ENCODE measurements at places on chromosomes 1 and 21.

DNA sequence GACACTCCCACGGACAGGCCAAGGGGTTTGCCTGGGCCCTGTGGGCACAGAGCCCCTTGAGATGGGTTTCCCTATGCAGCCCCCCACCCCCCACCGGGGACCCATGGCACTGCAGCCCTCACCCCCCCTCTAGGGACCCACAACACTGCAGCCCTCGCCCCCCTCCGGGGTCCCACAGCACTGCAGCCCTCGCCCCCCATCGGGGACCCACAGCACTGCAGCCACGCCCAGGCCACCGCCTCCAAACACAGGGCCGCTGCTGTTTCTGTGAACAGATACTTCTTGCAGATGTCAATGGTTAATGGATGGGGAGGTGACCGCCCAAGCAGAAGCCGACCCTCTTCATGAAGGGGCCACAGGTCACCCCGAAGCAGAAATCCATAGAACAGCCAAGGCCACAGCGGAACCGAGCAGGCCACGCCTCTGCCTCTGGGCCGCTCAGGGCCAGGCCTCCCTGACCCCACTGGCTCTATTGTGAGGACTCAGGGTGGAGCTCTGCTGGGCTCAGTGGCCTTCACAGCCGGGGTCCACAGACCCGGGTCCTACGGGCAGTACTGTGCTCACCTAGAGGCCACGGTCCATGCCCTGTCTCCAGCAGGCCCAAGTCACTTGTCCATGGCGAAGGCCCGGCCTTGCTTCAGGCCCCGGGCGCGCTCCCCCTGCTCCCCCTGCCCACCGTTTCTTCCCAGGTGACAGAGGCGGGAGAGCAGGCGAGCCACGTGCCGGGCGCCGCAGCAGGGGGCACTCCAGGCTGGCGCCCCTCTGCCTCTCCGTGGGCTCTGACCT lies 4.1 kb upstream of the POFUT2 start:
- no peak for DNase-seq

DNA sequence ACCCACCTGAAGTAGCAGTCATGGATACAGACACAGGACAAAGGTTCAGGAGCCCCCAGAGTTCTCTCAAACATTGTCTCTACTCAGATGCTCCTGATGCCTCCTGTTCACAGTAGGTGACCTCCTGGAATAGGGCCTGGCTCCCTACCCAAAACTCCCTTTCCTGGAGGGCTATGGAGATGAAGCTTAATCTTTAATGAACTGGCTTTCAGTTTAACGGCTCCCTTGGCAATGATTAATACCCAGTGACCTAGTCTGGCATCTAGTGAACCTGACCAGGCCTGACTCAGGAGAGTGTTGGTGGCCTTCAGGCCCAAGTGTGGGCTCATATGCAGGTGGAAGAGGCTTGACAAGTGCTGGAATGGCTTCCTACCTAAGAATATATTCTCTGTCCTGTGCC lies 65.2 kb upstream of the TRABD2B start:
- DNase-seq, result no peak

DNA sequence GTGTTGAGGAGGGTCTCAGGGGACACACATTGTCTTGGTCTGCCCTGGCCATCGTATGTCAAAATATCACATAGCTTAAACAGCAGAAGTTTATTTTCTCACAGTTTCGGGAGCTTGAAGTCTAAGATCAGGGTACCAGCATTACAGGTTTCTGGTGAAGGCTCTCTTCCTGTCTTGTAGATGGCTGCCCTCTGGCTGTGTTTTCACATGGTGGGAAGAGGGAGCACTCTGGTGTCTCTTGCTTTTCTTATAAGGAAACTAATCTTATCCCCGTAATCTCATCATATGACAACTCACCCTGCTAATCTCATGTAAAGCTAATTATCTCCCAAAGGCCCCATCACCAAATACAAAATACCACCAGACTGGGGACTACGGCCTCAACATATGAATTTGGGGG lies 246.9 kb upstream of the ST6GALNAC5 start:
- no peak for DNase-seq

DNA sequence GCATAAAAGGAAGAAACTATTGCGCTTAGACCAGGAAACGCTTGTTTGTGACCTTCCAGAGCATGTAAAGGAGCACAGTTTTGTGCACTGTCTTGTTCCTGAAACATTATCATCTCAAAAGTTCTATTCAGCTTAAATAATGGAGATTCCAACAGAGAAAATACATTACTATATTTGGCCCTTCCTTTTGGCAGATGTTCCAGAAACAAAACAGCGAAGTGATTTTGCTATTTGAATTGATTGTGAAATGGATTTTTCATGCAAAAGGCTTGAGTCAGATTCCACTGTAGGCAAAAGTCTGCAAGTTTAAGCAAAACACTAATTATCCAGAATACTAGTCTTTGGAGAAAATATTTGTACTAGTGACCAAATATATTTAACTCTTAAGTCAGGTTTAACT lies 80.3 kb upstream of the PTBP2 start:
- no peak for DNase-seq

DNA sequence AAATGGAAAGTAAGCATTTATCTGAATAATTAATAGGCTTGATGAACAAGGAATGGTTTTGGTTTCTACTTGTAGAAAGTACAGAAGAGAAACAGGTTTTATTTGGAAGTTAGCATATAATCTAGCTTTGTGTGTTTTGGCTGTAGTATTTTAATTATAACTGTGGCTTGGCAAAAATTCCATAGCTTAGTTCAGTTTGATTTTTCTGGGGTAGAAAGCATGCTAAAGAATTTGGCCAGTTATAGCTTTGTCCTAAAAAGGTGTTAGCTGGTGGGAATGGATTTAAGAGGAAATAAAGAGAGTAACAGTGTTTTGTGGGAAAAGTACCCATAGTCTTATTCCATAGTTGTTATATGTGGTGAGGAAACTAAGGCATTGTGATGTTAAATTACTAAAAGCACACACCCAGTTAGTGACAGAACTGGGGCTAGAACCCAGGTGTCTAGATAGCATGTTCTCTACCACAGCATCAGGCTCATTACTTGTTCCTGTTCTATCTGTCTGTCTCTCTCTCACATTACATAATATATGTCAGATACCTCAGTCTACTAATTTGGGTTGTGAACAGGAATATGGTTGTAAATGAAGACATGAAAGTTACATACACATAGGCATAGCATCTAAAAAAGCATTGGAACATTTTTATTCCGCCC lies 55.0 kb downstream of the MPZL1 start:
- DNase-seq, result no peak

- DNase-seq, result no peak
Measured at GRCh38 chr1:23456226-23456625, 27.8 kb downstream of the ASAP3 start.

DNA sequence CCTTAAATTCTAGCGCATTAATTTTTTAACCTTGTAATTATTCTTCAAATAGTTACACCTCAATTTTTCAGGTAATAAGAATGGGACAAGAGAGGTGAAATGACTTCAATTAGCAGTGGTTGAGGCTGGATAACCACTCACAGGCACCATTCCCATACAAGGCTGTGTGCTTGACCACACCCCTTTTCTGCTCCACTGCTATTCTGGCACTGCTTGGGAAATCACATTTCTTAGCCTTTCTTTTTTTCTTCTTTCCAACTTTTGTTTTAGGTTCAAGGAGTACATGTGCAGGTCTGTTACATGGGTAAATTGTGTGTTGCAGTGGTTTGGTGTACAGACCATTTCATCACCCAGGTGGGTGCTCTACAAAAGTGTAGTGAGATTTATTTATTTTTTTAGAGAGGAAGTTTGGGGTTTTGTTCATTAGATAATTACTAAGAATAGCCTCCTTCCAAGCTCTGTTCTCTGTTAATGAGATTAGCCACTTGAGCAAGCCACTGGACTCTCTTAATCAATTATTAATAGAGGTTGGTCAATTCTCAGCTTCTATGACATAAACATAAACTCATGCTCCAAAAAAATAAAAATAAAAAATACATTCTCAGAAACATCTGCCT lies 14.4 kb downstream of the ILDR2 start:
- DNase-seq, result no peak

- DNase-seq, result no peak
Measured at GRCh38 chr1:215704089-215704860, 137.2 kb downstream of the KCTD3 start.

DNA sequence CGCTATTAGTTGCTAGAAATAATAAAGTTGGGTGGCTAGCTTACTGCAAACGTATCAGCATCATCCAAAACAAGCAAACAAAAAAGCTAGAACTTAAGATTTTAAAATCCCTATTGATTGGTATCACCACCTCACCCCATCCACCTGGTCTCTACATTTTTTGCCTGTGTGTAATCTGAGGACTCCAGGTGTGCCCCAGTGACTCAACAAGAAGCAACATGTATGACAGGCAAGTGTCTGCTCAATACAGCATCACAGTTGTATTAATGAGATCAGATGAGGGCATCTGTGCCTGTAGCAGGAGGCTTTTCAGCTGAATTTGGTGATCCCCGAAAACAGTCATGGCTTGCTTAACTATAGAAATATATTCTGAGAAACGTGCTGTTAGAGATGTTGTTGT lies 14.6 kb upstream of the PAPPA2 start:
- DNase-seq, result no peak

DNA sequence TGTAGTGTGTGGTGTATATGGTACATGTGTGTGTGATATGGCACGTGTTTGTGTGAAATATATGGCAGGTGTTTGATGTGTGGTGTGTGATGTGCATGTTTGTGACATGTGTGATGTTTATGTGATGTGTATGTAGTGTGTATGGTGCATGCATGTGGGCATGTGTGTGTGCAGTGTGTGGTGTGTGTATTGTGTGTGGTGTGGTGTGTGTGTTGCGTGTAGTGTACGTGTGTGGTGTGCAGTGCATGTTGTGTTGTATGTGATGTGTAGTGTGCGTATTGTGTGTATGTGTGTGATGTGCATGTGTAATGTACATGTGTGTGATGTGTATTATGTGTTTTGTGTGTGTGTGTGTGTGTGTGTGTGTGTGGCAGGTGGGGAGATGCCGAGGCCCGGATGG lies 65.7 kb downstream of the SLC19A1 start:
- DNase-seq, result no peak

GRCh38 chr1:197961933-197962332 lies 44.8 kb downstream of the LHX9 start:
- DNase-seq, result no peak

DNA sequence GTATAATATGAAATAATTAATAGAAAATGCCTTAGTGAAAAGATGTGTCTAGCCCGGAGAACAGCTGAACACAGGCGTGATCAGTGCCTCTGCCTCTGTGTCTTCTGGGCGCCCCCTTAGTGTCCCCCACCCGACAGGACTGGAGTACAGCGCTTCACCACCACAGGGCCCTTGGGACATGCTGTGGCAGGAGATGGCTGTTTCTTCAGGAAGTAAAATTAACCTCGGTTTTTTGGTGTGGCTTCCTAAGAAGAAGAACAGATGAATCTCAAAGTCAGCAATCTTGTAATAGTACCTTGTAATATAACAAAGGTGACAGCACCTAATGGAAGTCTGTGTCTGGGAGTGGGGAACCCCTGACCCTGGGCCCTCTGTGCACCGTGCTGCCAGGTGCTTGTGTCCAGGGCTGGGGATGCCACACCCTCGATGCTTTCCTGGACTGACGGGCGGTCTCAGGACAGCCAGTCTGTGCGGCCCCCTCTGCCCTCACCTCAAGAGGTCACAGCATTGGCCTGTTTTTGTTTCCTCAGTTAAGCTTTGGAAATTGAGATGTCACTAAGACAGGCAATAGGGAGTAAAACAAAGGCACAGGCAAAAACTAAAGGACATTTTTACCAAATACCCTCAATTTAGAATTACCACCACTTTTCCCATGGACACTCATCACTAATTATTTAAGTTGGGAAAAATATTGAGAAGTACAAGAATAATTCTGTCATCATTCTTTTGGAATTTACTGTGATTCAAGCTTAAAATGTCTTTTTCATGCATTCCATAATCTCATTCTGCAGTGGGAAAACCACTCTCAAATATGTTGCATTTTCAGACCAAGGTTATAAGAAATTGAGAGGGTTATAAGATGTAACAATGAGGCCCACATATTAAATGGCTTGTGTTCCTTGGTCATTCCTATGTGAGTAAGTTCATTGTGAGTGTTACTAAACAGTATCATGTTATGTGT lies 79.3 kb downstream of the ADARB1 start:
- DNase-seq, result no peak

GRCh38 chr1:37858931-37859506 lies 373 bp downstream of the MTF1 start:
- no peak for DNase-seq
